RKO (cell line): ENCODE measurements at places on chromosomes 1 and 21.
A peak's percentile ranks its signal among the peaks of the same experiment; 100 is the strongest.

DNA sequence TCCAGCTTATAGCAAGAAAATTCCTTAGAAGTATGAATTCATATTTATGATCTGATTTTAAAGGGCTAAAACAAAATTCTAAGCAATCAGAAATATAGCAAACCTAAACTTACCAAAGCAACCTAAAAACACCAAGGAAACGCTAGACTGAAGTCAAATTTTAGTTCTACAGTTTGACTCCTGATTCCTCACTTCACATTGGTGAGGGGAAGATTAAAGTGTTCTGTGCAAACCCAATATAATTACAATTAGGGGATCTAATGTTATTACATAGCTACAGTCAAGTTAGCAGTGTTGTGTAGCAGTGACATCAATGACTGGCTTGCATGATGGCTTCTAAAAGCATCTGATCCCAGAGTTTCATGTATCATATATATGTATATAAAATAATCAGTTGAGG is 11.6 kb downstream of the HNRNPU start:
- no peak for DNase-seq

DNA sequence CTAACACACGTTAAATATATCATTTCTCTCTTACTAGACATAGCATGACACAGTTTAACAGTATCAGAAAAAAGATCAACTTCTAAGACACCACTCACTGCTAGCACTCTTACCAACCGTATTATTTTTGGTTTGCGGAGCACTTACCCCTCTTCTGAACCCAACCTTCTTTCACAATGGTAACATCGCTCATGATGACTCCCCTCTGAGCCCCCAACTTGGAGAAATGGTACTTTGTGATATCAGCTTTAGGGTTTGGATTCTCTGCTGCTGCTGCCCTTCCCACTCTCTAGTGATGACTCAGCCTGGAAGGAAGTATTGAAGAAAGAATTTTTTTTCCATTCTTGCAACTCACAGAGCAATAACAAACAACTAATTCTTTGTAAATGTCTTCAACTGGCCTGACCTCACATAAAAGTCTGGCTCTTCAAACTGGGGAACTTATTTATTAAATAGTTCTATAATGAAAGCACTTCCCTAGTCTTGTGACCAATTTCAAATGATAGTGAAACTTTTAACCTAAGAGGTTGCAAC is 7.0 kb downstream of the AKT3 start:
- DNase-seq = peak; percentile 28

GRCh38 chr1:54352755-54353154 is 53.4 kb downstream of the SSBP3 start:
- DNase-seq = no peak

- no peak for DNase-seq
Measured at GRCh38 chr1:78142736-78143135, 97.0 kb downstream of the GIPC2 start.

GRCh38 chr1:213374369-213374768 is 323.3 kb downstream of the RPS6KC1 start:
- DNase-seq = peak; percentile 53

- DNase-seq = peak; percentile 92
Measured at GRCh38 chr1:29230553-29231378, at the start of gene MECR. Gene MECR, minus strand, starts transcription at chr1:29230934. Its CDS starts 28 bp downstream, at chr1:29230906.

DNA sequence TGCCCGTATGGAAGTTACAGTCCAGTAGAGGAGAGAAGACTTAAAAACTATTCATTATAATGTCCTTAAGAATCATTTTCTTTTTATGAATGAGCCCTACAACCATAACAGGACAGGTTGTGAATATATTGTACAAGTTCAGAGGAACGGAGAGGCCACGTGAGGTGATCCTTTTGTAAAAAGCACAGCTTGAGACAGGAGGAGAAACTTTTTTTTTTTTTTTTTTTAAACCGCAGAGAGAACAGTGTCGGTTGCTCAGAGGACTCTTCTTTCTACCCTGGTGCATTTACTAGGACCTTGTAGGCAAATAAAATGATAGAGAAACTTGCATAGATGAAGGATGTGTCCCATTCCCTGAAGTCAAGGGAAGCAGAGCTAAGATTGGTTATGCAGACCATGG is 32.1 kb downstream of the DYRK1A start:
- no peak for DNase-seq

- peak; percentile 32 for DNase-seq
Measured at GRCh38 chr1:57623039-57623790, 199.4 kb upstream of the DAB1 start.

GRCh38 chr1:44637702-44638411 is 36.4 kb downstream of the TMEM53 start:
- DNase-seq = no peak

DNA sequence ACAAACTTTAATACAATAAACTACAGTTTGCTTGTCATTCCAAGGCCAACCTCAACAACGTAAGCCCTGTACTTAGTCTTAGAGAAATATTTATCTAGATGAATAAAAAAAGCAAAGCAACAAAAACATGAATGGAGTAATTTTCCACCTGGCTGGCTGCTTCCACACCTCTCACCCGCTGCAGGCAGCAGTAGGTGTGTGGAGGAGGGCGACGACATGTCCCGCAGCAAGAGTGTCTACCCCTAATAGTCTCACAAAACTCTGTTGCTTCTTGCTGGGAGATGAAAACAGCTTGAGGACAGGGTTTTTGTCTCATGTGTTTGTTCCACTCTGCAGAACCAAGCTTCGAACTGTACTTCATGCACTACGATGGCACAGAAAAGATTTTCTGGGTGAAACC is 48.8 kb upstream of the IGSF5 start:
- no peak for DNase-seq

GRCh38 chr1:204426035-204426436 is 14.4 kb upstream of the PPP1R15B start:
- peak; percentile 73 for DNase-seq
